ENCODE measurements at places on chromosomes 1 and 21.

GRCh38 chr21:41616031-41616591 lies 108.2 kb upstream of the TMPRSS2 start:
- DNase-seq = no peak

DNA sequence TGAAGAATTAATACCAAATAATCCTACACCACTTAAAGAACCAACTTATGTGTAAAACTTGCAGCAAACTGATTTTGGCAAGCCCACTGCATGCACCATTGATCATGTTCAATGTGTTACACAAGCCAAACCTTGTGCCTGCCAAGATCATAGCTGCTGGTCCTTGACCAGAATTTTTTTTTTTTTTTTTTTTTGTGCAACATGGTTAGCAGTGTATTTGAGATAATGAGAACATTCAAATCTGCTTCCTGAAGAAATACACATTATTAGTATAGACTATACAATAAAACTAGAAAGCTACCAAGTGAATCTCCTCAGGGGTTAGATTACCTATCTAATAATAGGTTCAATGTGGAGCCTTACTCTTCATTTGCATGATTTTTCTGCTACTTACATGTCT lies 421.0 kb downstream of the MRPL39 start:
- no peak for DNase-seq

GRCh38 chr1:24909388-24909898 lies 20.6 kb downstream of the RUNX3 start:
- no peak for DNase-seq

DNA sequence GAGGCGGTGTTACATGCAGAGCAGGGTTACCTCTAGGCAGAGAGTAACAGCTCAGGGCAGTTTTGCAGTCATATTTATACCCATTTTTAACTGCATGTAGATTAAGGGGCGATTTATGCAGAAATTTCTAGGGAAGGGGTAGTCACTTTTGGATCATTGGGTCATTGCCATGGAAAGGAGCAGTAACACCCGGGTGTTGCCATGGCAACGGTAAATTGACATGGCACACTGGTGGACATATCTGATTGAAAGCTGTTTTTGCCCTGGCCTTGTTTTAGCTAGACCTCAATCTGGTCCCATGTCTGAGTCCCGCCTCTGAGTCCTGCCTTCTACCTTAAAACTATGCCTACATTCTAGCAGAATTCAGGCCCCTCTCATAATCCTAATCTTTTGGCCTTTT lies 11.8 kb upstream of the USP1 start:
- no peak for DNase-seq

DNA sequence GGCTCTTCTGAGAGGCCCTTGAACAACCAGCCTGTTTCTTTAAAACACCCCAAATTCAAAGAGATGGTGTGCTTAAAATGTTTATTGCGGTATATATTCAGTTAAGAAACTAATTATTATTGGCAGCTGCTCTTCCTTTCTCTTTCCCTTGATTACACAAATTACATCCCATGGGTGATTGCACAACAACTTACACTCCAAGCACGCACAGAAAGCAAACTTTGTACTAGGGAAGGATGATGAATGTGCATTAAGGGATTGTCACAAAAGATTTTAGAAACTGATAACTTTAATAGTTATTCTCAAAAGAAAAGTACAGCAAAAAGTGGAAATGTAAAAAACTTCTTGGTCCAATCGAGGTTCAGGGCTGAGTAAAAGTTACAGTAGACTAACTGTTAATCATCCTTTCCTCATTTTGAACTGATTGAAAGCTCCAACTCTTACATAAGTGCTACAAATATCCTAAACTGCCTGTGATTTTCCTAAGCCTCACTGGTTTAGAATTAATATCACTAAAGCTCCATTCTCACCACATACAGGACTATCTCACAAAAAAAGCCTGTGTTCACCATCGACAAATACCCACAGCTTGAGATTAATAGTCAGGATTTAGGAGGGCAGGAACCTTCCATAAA lies 153.4 kb downstream of the TTLL7 start:
- DNase-seq = no peak

- DNase-seq = no peak
These were observed 228.2 kb upstream of the KCNK2 start for GRCh38 chr1:214854126-214854875.

- DNase-seq = no peak
These were observed 67.2 kb downstream of the TTLL7 start for GRCh38 chr1:83931658-83932253.

DNA sequence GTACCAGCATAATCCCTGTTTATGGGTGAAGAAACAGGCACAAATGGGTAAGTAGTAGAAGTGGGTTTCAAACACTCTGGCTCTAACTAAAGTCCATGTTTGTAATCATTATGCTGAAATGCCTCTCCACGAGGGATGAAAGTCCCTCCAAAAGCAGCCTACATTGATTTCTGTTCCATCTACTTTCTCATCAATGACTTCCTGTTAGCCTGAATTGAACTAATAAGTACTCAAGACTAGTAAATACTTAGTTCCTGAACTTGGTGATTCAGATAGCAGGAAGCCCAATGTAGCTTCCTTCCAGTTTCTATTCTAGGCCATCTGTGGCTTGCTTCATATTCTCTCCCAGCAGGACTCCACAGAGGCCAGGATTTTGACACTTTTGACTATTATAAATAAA lies 11.3 kb upstream of the BACH1 start:
- DNase-seq = no peak

DNA sequence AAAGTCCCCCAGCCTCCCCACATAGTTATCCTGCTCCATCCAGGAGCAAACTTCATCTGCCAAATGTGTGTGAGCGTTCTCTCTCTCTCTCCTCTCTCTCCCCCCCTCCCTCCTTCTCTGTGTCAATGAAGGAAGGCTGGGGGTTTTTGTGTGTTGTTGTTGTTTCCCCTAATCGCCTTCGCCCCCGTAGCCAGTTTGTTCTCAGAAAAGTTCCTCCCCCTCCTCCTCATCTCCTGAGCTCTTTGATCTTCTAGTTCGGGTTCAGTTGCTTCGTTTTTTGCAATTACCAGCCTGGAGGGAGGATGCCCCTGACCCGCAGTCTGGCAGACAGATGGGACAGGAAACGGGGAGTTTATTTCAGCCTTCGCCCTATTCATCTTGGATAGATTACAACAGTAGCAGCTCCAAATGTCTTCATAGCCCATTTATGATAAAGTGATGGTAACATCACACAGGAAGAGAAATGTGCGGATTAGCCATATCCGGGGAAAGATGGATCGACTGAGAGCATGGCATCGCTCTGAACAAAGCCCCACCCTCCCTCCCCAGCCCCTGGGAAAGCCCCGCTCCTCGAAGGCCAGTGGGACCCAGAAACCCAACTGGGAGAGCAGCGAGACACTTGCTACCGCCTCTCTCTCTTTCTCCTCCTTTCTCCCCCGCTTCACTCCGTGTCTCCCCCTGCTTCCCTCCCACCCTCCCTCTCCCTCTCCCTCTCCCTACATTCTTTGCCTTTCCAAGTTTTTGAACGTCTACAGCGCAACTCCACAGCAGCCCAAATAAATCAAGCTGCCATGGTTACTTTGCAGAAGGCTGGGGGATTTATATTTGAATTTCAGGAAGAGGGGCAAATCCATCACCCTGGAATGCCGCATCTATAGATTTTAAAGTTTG lies 139.7 kb upstream of the ARHGEF16 start:
- DNase-seq = no peak

GRCh38 chr1:109498161-109498801 lies 4.4 kb downstream of the CYB561D1 start:
- DNase-seq = no peak

DNA sequence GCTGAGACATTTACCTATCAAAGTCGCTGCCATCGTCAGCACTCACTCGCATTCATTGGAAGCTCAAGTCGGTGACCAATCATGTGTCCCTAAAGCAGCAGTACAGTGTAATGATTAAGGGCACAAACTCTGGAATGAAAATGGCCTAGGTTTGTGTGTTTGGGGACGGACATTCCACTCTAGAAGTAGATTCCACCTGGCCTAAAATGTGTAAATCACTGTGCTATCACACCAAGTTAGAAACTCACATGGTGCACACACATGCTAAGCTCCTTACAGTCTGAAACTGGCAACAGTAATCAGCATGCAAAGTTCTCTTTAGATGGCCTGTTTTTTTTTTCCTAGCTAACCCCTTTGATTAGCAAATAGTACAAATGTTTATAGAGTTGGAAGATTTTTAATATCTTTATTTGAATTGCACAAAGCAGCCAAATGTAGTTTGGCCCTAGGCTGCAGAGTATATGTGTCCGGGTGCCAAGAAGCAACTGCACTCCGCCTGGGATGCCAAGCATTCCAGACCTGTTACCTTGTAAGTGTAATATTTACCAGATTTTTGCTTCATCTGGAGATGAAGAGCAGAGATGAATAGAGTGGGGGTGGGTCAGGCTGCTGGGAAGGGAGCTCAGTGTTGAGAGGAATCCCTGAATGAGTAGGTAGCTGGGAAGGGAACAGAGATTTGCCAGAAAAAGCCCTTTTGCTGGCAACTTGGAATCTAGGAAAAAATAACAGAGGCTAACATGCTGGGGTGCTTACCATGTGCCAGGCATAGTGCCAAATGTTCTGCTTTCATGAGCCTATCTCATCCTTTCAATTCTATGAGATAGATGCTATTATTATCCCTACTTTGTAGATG lies 35.2 kb downstream of the TGFB2 start:
- no peak for DNase-seq

DNA sequence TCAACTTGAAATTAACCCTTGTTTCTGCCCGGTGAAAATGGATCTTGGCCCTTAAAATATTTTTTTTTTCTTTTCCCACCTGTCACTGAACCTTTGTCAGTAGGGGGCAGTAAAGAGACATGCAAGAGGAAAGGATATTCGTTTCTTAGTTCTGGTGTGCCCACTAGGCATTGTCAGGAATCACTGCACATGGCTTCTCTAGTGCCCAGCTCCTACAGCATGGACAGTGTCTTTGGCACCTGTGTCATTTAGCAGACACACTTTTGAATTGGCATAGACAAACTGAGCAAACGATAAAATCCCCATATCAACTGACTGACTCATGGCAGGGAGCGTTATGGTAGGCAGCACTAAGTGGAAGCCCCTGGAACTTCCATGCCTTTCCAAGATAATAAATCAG lies 1048.1 kb downstream of the BRINP3 start:
- DNase-seq = no peak

DNA sequence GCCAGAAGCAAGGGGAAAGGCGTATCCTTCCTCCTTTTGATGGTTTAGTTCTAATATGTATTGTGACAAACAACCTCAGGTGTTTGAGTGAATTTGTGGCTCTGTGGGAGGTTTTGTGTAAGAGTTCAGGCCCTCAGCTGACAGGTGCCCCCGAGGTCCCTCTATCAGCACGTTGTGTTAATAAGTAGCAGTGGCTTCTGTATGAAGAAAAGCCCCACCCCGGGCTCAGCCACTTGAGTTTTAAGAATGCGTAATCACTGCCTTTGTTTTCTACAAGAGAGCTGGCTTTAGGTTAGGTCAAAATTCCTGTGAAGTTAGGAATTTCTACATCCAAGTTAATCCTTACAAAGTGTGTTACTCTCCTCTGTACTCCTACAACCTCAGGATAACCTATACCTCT lies 92.4 kb upstream of the PGBD5 start:
- DNase-seq = no peak

GRCh38 chr1:95169548-95169947 lies 52.4 kb downstream of the TLCD4 start:
- no peak for DNase-seq

- DNase-seq = no peak
These were observed at the start of gene CCDC28B for GRCh38 chr1:32200226-32201010. CCDC28B (plus strand) TSS chr1:32200595; CDS start chr1:32201936, 1,341 bp downstream.

- DNase-seq = no peak
These were observed 71.3 kb upstream of the IVNS1ABP start for GRCh38 chr1:185388346-185388745.

- no peak for DNase-seq
These were observed 6.9 kb downstream of the PTPRU start for GRCh38 chr1:29243023-29243870.

GRCh38 chr1:191371626-191372025 lies 786.6 kb upstream of the RGS18 start:
- no peak for DNase-seq

DNA sequence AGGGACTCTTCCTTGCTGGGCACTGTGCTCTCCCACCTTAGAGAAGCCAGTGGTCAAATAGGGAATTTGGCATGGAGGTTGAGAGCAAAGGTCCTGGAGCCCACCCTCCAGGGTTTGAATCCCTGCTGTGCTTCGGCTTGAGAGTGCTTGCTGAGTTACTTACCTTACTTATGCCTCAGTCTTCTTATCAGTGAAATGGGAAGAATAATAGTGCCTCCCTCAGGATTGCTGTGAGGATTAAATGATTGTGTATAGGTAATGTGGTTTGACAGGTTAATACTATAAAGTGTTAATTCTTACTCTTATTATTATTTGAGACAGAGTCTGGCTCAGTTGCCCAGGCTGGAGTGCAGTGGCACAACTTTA lies 79.2 kb downstream of the HHAT start:
- no peak for DNase-seq

DNA sequence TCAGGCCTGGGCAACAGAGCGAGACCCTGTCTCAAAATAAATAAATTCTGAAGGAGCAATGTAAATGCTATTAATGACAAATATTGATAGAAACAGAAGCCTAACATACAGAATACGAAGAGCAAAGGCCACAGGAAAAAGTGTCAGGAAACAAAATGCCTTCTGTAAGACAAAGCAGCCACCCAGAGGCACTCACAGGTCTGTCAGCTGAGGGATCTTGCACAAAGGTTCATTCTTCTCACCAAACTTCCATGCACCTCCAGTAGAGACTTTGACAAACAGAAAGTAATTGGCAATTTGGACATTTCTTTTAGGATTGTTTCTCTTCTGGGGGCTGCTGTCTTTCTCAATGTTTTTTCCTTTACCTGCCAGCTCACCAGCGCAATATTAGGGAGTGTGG lies 1.2 kb upstream of the ALDH9A1 start:
- DNase-seq = no peak

- DNase-seq = no peak
These were observed 191.6 kb downstream of the HUNK start for GRCh38 chr21:32064281-32064910.

- DNase-seq = no peak
These were observed 69.5 kb downstream of the XCL2 start for GRCh38 chr1:168474322-168474721.

GRCh38 chr1:89725011-89725370 lies 92.1 kb downstream of the LRRC8C start:
- DNase-seq = no peak

GRCh38 chr1:22782406-22782805 lies 71.8 kb downstream of the EPHB2 start:
- no peak for DNase-seq

- DNase-seq = no peak
These were observed 238.5 kb upstream of the RAB4A start for GRCh38 chr1:229032375-229032774.

GRCh38 chr1:89842567-89843272 lies 21.9 kb downstream of the LRRC8D start:
- DNase-seq = no peak

DNA sequence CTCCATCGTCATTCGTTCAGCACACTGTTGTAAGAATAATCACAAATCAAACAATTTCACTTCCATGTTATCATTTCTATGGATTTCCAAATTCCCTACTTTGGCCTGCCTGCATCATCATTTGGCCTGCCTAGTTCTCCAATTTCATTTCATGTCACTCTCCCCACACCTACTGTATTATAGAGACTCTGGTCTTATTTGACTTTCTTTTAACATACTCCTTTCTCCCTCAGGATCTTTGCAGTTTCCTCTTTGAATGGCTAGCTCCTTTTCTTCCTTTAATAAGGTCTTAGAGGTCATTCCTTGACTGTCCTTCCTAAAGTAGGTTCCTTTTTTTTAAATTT lies 36.3 kb upstream of the PODN start:
- DNase-seq = no peak
